ENCODE measurements at places on chromosomes 5 and 9.

GRCh38 chr9:132241840-132242620 lies 80.2 kb downstream of the NTNG2 start:
- DNase-seq: peak; percentile 40

GRCh38 chr5:168651648-168652047 lies 72.5 kb upstream of the PANK3 start:
- no peak for DNase-seq

DNA sequence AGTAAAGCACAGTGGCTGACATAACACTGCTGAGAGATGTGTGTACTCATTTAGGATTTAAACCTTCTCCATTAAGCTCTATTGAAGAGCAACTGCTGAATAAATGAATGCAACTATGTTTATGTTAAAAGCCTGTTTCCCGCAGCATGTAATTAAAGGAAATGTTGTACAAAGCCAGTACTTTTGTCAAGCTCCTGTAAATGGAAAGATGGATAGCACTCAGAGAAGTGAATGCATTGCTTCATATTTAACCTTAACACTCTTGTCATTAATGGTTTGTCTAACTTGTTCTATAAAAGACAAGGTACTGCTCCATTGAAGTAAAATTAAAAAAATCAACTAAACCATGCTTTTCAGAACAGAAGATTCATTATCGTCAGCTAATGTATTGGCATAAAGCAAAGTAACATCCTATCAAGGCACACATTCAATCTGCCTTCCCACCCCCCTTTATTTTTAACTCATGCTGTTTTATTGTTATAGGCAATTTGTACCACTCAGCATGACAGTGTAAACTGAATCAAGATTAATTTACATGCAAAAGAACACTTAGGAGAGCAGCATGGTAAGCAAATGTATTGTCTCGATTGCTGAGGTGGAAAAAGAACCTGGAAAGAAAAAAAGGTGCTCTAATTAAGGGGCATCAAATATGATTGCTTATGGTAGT lies 240.9 kb upstream of the TBCA start:
- DNase-seq: no peak

GRCh38 chr5:135833961-135834638 lies 363 bp upstream of the SLC25A48 start:
- DNase-seq: no peak

GRCh38 chr5:143026380-143026779 lies 256.2 kb downstream of the ARHGAP26 start:
- DNase-seq: no peak

DNA sequence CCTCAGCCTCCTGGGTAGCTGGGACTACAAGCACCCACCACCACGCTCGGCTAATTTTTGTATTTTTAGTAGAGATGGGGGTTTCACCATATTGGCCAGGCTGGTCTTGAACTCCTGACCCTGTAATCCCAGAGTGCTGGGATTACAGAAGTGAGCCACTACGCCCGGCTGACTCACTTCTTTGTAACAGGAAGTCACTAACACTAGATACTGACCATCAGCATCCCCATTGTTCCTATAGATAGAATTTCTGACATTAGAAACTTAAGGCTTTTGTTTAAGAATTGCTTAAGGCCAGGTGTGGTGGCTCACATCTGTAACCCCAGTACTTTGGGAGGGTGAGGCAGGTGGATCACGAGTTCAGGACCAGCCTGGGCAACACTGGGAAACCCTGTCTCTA lies 42.2 kb downstream of the LEAP2 start:
- no peak for DNase-seq

- no peak for DNase-seq
These were observed 196.6 kb downstream of the GNA14 start for GRCh38 chr9:77451507-77451906.

DNA sequence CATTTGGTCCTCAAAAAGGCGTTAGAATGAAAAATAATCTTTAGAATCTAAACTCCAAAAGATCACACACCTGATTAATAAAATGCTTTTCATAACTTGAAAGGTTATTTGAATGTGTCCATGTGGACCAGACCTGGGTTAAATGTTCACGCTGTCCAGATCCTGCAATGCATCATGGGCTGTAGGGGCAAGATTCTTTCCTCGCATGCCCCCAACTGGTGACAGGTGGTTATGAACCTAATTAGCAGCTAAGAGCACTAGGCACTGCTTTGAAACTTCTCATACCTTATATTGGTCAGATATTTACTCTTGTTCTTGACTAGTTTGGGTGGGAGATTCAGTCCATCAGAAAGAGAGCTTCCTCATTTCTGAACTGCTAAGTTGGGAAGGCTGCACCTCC lies 19.3 kb upstream of the PIP5K1B start:
- DNase-seq: no peak

- DNase-seq: no peak
These were observed 36.8 kb downstream of the ELL2 start for GRCh38 chr5:95924720-95925377.

- DNase-seq: peak; percentile 67
These were observed 1.1 kb upstream of the SEMA4D start for GRCh38 chr9:89498852-89499480.

GRCh38 chr5:139884144-139884543 lies 88.5 kb downstream of the PSD2 start:
- no peak for DNase-seq

GRCh38 chr5:134245101-134245604 lies 19.3 kb upstream of the PPP2CA start:
- no peak for DNase-seq

GRCh38 chr9:75639971-75640610 lies 250.4 kb upstream of the PCSK5 start:
- DNase-seq: no peak

DNA sequence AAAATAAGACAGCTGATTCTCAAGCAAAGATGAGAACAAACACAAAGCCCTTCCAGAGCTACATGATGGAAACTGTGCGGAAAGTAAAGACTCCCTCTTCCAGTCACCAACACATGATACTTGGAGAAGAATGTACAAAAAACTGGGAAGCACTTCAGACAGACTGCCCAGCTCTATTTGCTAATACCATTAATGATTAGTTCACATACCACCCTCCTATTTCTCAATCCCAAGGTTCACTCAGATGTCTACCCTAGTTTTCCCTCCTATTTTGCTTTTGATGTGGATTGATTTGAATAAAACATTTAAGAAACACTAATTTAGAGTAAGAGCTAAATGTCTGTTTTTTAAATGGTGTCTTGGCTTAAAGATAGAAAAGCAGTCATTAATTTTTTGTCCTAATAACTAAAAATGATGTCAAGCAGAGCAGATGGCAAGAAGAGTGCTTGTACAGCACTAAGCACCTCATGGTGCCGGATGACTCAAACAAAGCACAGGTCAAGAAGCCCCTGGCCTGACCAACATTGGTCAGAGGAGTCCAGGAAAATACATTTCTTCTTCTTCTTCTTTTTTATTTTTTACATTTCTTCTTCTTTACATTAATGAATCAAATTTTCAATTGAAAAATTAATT lies 639.4 kb downstream of the PDE4D start:
- DNase-seq: no peak

- no peak for DNase-seq
These were observed 937 bp downstream of the SVEP1 start for GRCh38 chr9:110578575-110579033.

- DNase-seq: no peak
These were observed 734.3 kb downstream of the SEMA5A start for GRCh38 chr5:8811581-8811980.

DNA sequence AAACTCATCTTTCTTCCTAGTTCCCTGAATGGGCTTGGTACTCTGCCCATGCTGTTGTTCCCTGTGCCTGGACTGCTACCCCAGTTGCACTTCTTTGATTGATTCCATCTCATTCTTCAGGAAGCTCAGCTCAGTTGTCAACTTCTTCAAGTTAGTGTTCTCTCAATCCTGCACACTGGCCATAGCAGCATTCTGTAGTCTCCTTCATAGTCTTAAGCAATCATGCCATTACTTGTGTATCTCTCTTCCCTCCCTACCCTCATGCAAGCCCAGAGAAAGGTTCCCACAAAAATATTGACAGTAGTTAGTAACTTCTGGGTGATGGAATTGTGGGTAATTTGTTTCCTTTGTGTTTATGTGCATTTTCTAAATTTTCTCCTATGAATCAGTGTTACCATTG lies 5.5 kb downstream of the KDM4C start:
- DNase-seq: no peak

- DNase-seq: no peak
These were observed 2.1 kb upstream of the SLC25A46 start for GRCh38 chr5:110736753-110737152.

DNA sequence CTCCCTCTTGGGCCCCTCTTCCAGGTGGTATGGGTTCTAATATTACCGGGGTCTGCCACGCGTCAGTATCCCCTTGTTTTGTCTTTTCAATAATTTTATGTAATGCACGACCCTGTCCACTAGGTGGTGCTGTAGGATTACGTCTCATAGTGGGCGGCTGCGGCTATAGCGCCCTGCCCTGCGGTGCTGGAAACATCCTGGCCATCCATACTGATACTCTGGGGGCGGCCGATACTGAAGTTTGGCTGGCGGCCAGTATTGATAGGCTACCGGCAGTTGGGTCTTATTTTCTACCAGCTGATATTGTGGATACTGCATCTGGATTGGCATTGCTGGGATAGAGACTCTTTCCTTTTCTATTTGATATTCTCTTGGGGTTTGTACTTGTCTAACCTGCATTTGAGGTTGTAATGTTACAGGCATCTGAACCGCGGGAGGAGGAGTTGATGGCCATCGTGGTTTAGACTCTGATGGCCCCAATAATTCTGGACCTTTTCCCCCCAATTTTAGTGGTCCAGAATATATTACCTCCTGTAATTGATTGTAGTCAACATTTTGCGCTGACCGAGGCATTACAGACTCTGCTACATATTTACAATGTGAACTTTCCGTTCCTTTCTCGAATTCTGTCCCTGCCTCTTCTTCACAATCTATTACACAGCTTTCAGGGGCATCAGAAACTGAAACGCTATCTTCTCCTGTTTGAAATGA lies 3.3 kb upstream of the TMEM141 start:
- peak; percentile 67 for DNase-seq

DNA sequence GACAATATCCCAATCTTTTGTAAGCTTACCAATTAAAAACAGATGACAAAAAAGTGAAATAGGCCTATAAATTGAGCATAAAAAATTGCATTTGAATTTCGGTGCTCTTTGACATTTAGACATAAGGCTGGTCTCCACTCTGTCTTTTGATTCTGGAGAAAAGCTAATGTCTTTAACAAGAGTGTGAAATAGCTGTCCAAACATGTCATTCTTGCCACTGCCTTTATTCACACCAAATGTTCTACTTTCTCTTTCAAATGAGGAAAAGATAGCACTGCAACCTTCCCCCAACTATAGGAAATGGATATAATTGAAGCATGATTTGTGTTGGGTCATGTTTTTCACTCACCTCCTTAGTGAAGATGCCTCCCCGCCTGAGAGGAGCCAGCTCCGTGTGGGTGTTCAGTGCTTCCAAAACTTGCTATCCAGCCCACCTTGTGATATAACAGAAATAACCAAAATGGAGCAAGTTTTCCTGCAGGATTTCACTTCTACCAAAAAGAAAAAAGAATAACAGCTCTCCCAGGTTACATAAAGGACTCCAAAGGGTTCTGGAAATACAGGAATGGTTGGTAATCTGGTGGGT lies 55.2 kb upstream of the STK32A start:
- no peak for DNase-seq

DNA sequence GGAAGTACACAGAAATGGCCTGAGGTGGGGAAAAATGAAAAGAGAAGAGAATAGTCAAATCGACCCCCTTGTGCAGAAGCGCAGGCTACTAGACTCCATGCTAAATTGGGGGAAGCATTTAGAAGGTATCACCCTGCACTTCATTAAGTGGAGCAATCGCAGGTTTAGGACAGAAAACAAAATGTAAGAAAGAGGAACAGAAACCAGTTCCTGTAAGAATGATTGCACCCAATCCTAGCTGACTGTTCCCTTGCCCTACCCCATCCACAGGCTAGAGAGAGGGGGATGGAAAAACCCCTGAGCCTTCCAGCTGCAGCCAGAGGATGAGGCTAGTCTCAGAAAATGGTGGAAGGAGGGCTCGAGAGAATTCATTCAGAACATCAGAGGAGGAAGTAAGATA lies 23.9 kb upstream of the PPP1R2B start:
- DNase-seq: no peak

DNA sequence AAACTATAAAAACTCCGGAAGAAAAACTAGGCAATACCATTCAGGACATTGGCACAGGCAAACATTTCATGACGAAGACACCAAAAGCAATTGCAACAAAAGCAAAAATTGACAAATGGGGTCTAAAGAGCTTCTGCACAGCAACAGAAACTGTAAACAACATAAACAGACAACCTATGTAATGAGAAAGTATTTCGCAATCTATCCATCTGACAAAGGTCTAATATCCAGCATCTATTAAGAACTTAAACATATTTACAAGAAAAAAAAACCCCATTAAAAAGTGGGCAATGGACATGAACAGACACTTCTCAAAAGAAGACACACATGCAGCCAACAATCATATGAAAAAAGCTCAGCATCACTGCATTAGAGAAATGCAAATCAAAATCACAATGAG lies 498.6 kb downstream of the HINT1 start:
- no peak for DNase-seq

DNA sequence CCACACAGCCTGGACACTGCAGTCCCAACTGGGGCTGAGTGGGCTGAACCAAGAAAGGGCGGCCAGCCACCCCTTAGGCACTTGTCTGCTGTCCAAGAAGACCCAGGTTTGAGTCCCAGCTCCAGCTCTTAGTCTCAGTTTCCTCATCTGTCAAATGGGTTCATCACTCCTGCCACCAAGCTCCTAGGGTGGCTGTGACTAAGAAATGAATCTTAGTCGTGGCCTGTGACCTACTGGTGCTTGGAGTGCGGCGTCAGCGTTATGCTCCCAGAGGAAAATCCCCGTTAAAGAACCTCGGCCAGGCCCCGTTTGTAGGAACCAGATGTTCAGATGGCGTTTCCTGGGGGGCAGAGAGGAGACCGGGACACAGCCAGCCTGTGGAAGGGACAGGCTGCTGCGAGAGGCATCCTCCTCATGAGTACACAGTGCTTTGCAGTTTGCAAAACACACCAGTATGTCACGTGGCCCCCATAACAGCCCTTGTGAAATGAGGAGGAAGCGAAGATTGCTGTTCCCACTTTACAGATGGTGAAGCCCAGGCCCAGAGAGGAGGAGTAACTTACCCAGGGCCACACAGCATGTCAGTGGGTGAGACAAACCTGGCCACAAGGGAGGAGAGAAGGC lies 3.3 kb downstream of the FIBCD1 start:
- no peak for DNase-seq

GRCh38 chr5:119537704-119538103 lies 85.4 kb downstream of the HSD17B4 start:
- DNase-seq: no peak

GRCh38 chr5:124420952-124421351 lies 325.5 kb downstream of the ZNF608 start:
- no peak for DNase-seq

- DNase-seq: no peak
These were observed 85.4 kb downstream of the ADAMTS2 start for GRCh38 chr5:179259731-179260323.

DNA sequence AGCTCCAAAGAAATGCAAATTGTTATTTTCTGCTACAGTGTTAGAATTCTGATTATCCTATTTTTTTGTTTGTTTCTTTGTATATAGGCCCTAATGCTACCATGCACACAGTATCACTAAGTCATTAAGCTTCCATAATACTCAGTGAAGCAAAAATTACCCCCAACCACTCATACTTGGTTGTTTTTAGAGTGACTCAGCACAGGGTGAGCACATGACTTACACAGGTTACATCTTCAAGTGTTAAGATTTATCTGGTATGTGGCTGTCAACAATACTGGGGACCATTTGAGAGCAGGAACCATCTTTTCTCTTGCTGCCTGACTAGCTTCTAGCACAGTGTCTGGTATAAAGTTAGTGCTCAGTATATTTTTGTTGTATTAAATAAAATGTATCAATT lies 255.8 kb upstream of the SLC24A2 start:
- DNase-seq: no peak

- DNase-seq: no peak
These were observed 57.8 kb upstream of the RAI14 start for GRCh38 chr5:34598177-34598794.

Measured in central memory CD4-positive, alpha-beta T cell (primary cell).